ENCODE measurements at places on chromosomes 16 and 17.

DNA sequence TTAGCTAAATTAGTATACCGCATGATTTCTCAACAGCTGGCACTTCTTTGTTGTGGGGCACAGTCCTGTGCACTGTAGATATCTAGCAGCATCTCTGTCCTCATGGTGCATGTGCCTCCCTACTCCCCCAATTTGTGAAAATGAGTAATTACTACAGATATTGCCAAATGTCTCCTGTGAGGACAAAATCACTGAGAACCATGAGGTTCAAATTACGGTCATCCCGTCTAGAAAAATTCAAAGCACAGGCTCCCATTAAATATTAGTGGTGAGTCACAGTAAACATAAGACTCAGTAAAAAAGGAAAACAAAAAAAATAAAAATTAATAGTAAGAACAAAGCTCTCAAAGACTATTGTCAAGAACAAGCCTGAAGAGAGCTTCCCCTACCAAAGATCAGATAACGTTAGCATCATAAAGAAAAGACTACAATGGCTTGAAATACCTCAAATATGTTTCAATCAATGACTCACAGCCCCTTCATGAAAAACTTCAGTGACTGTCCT lies 57.8 kb downstream of the STH start:
- DNase-seq: no peak

DNA sequence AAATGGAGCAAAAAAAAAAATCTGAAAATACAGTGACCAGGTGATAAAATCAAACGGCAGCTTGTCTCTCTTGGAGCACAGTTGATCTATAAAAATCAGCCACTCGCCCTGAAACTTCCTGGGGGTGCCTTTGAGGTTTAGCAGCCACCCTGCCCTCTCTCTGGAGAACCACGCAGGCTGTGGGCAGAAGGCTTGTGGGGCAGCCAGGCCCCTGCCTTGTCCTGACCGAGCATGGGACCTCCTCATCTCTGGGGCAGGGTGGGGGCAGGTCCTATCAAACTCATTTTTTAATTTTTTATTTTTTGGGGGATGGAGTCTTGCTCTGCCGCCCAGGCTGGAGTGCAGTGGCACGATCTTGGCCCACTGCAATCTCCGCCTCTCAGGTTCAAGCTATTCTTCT lies 5.0 kb downstream of the TMEM238L start:
- no peak for DNase-seq

- DNase-seq: no peak
These were observed 55.6 kb downstream of the USP43 start for GRCh38 chr17:9700754-9701476.

GRCh38 chr17:61131585-61131984 lies 268.1 kb upstream of the TBX2 start:
- no peak for DNase-seq

GRCh38 chr17:63333869-63334268 lies 112.2 kb downstream of the CYB561 start:
- no peak for DNase-seq

DNA sequence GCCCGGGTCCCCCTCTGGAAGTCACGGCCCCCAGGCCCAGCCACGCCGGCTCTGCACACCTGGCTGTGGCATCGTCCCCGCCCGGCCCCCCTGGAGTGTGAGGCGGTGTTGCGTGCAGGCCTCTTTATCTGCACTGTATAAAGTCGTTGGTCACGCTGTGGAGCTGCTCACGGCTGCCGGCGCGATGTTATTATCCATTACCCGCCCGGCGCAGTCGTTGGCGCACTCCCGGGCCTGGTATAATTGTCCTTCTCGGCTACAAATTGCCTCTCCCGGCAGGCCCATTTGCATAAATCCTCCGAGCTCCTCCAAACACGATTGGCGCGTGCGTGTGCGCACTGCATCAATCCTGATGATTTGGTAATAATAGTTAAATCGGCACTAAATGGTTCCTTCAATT lies 57.8 kb downstream of the BAHCC1 start:
- peak; percentile 61 for DNase-seq

- no peak for DNase-seq
These were observed 254.0 kb downstream of the KATNIP start for GRCh38 chr16:27803775-27804549.

GRCh38 chr16:66287926-66288325 lies 78.6 kb upstream of the CDH5 start:
- no peak for DNase-seq

DNA sequence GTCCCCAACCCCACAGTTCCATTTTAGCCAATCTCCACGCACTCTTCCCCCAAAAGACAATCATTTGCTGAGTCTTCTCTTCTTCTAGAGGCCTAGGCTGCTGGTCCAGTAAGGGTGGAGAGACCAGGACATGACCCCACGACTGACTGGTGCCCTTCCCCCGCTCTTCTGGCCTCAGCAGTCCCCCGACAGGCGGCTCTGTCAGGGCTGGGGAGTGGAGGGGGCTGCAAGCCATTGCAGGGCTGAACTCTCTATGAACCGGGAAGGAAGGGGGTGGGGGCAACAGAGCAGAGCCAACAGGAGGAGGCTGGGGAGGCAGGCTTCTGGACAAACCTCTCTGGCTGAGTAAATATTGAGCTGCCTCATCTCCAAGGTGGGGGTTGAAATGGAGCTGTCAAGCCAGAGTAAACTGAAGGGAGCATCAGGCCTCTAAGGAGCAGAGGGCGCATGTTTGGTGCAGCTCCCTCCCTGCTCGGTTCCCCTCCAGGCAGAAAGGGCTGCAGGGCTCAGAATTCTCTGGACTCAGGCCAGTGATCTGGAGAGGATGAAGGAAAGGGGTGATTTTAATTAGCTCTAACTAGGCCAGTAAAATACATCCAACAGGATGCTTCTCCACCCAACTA lies 8.7 kb downstream of the HOXB1 start:
- no peak for DNase-seq

- peak; percentile 56 for DNase-seq
These were observed 14.2 kb downstream of the LGALS3BP start for GRCh38 chr17:78965491-78965924.

DNA sequence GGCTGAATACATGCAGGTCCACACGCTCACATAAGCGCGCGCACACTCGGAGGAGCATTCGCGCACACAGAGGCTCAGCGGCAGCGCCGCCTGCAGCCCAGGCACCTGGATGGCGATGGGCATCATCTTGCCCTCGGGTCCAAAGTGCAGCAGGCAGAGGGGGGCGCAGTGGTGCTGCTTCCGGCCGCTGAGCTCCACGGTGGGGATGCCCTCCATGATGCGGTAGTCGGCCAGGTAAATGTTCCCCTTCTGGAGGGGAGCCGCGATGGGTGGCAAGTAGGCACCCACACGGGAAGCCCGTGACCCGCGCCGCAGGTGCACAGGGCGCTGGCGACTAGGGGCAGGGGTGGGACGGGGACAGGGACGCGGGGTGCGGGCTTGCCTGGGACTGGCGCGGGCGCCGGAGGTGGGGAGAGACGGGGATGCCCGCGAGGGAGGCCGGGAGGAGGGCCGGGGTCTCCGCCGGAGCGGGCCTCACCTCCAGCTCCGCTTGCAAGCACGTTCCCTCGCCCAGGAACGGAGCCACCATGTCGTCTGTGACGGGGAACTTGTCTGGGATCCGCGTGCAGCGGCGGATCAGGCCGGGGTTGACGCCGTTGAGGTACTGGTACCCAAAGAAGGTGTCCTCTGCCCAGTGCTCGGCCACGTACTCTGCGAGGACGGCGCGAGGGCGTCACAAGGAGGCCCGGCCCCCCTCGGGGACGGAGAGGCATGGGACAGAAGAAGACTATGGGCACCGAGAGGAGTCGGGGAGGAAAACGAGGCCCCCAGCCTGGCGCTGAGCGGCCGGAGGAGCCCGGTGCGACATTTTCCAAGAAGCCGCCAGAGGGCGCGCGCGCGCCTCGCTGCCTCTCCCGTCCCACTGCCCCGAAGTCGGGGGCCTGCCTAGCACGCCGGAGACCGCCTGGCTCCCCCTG lies 8.0 kb downstream of the ALOX12B start:
- no peak for DNase-seq

GRCh38 chr17:39775031-39775430 lies 37.3 kb downstream of the GRB7 start:
- no peak for DNase-seq

DNA sequence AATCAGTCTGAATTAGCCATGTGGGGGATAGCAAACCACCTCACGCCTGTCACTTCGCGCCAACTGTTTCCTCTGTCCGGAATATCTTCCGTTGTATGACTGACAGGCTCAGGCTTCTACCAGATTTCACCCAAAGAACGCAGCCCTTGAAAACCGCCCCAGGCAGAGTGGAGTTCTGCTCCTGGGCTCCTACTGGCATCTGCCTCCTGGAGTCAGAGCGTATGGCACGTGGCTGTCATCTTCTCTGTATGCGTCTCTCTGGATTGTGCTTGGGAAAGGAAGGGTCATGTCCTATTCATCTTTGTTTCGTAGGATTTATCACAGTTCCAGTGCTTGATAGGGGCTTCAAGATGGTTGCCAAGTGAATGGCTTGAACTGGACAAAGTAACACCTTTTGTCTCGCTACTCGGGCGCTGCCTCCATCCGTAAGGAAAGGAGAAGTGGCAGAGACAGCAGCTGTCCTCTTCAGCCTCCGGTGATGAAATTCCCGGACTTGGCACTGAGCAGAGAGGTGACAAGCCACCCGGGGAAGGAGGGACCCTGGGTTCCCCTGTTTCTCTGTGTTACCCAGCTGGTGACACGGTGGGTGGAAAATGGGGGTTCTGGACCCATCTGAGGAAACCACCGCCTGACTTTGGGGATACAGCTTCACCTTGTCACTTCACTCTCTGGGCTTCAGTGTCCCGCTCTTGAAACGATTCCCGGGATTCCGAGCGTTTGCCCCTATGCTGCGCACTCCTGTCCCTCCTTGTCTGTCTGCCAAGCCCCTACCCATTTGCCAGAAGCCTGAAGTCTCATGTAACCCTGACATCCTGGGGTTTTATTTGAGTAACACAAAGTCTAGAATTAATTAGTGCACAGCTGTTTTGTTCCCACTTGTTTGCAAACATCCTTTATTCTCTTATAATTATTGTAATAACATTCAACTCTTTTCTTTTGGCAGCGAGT lies 13.9 kb downstream of the KIAA0513 start:
- DNase-seq: no peak

DNA sequence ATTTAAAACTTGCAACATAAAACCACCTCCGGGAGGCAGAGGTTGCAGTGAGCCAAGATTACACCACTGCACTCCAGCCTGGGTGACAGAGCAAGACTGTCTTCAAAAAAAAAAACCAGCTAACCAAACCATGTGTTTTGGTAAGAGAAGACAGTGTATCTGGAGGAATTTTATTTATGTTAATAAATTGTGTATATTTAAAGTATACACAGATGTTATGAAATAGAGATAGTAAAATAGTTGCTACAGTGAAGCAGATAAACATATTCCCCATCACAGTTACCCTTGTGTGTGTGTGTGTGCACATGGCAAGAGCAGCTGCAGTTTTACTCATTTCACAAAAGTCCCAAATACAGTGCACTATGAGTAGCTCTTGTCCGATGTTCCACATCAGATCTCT lies 54.8 kb upstream of the CRISPLD2 start:
- no peak for DNase-seq

DNA sequence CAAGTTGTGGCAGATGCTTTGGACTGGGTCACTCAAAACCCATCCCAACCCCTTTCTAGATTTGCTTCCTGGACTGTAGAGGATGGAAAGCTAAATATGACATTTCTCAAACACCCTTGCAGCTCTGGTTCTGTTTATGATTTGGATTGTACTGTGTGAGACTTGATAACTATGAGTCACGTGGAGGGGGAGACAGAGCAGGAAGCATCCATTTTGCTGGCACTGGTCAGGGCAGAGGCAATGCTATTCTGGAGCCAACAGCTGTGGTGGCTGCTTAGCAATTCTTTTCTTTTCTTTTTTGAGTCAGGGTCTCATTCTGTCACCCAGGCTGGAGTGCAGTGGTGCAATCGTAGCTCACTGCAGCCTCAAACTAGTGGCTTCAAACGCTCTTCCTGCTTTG lies 13.6 kb upstream of the TERF2 start:
- DNase-seq: no peak

DNA sequence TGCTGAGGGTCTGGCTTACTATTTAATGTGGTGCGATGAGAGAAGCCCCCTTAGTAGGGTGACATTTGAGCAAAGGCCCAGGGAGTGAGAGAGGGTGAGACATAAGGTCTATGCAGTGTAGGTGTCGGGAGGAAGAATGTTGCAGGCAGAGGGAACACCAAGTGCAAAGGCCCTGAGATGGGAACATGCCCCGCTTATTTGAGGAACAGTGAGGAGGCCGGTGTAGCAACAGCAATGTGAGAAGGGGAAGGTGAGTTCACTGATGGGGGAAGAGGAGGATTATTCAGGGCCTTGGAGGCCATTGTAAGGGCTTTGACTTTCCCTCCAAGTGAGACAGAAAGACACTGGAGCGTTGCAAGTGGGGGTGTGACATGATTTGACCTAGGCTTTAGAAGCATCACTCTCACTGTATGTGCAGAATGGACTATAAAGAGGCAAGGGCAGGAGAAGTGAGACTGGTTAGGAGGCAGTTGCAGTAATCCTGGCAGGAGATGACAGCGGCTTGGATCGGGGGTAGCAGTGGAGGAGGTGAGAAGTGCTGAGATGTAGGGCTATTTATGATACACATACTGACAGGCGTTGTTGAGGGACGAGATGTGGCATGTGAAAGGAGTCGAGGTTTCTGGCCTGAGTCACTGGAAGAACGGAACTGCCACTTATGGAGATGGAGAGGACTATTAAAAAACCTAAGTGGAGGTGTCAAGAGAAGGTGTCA lies 145.3 kb downstream of the SPECC1 start:
- DNase-seq: no peak

GRCh38 chr17:80987941-80988461 lies 3.6 kb upstream of the CHMP6 start:
- no peak for DNase-seq
